Muscle of arm (tissue), 14 donors: ENCODE measurements at places on chromosomes 1 and 21. TPM values are rescaled to one million over a fixed set of nuclear protein-coding genes. Genes with fewer than 3 reads are reported as not detected.

SERPINC1 gene
- polyA plus RNA-seq = 0.91 TPM

DNA sequence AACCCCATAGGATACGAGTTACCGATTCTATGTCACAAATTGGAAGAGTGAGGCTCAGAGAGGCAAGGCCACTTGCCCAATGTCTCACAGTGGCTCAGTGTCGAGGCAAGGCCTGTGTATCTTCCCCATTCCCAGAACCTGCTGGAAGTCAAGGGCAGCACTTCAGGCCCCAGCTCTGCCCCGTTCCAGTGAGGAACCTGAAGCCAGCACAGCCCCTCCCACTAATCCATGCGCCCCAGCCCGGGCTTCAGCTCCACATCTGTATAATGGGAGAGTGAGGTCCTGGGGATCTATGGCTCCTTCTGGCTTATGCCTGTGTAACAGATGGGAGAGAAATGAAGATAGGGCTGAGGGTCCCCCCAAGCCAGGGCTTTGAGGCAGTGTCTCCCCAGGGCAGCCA, 56.3 kb downstream of the CASZ1 start:
- DNase-seq = no peak

- DNase-seq = no peak
Observed at GRCh38 chr1:26477446-26478152, 5.4 kb downstream of the HMGN2 start.

GRCh38 chr1:237249120-237249519, 207.1 kb downstream of the RYR2 start:
- no peak for DNase-seq

CTSE gene
- not detected for polyA plus RNA-seq

DNA sequence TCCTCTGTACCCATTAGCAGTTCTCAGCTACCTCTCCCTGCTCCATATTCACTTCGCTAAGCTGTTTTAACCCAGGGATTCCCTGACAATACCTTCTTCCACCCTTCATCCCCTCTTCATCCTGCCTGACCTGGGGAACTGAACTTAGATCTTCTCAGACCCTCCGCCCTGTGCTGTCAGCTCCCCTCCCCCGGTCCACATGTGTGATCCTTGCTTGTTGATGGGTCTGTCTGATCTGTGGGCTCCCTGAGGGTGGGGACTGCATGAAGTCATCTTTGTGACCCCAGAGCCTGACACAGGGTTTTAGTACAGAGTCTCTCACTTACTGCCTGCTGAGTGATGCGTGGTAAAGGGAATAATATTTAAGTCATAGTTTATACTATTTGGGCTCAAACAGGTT, 11.8 kb downstream of the CHAF1B start:
- no peak for DNase-seq

KCNJ9 gene
- polyA plus RNA-seq = 0.08 TPM

- DNase-seq = no peak
Observed at GRCh38 chr1:100597061-100597741, 59.3 kb downstream of the GPR88 start.

DNA sequence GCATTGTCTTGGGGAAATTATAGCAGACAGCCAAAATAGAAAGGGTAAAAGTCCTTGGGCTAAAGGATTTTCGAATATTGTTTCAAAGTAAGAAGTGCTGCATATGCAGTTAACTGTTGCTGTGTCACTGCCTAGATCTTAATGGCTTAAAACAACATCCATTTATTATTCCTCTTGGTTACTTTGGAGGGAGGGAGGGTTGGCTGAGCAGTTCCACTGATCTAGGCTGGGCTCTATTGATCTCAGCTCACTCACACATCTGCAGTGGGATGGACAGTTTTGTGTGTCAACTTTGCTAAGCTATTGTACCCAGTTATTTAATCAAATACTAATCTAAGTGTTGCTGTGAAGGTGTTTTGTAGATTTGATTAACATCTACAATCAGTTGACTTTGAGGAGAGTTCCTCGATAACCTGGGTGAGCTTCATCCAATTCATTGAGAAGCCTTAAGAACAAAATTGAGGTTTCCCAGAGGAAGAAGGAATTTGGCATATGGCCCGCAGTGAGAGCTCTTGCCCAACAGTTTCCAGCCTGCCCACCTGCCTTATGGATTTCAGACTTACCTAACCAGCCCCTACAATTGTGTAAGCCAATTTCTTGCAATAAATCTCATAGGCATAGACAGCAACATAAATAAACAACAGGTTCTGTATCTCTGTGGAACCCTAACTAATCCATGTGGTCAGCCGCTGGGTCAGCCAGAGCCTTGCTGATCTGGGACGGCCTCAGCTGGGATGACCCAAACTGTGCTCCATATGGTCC, 187.3 kb downstream of the AK5 start:
- no peak for DNase-seq

- no peak for DNase-seq
Observed at GRCh38 chr1:43834280-43835081, 99.1 kb upstream of the ARTN start.

TEDDM1 gene
- not detected for polyA plus RNA-seq

GRCh38 chr1:168923521-168924136, 182.9 kb upstream of the ATP1B1 start:
- DNase-seq = no peak

LCE3D gene
- polyA plus RNA-seq = not detected

DNA sequence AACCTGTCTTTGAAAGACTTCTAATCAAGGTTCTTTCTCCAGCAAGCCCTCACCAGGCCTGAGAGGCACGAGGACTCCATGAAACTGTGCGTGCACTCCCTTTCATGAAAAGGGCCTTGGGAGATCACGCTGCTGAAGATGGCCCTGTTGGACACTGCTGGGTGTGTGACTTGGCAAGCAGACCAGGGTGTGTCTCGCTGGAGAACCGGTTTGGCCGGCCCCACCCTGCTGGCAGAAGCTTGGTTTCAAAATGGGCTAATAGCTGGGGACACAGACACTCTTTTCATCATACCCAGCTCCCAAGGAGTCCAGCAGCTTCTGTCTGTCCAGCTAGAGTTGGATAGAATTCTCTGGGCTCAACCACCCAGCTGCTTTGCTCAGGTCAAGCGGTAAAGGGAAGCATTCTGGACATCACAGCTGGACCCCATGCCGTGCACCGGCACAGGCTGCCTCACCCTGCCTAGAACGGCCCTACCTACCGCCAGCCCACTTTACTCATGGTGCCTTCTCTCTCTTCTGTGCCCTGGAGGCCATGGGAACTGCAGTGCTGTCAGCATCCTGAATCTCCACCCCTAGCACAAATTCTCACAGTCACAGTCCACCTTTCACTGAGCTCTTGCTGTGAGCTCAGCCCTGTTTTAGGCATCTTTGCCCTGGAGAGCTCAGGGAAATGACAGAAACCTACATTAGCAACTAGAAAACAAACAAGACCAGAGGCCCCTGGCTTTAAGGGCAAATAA, 24.6 kb downstream of the PKP1 start:
- DNase-seq = no peak

- DNase-seq = no peak
Observed at GRCh38 chr1:39681294-39681693, 9.4 kb upstream of the NT5C1A start.

PHGDH gene
- 47.4 TPM for polyA plus RNA-seq

DNA sequence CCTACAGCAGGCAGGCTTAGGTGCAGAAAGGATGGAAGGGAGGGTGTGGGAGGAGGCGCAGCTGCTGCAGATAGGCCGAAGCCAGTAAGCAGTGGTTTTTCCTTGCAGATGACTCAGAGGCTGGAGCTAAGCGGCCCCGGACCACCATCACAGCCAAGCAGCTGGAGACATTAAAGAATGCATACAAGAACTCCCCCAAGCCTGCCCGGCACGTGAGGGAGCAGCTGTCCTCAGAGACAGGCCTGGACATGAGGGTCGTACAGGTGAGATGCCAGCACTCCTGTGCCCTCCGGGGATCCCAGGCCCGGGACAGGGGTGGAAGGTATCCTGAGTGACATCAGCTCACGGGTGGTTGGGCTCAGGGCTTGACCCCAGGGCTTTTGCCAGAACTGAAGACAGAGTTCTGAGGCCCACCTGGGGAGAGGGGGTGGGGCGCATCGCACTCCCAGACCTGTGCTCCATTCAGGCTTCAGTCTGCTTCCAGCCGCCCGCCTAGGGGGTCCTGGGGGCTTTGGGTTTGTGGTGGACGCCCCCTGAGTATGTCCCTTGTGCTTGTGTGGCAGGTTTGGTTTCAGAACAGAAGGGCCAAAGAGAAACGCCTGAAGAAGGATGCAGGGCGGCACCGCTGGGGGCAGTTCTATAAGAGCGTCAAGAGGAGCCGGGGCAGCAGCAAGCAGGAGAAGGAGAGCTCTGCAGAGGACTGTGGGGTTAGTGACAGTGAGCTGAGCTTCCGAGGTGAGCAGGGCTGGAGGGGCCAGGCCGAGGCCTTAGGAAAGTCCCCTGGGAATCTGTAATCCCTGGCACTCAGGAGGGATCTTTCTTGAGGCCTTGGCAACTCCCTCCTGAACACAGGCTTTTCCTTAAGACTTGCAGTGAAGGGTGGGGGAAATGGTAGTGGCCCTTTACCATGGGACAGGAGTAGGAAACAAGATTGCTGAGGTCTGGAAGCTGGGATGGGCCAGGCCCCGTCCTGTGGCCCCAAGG, 41.5 kb downstream of the LHX4 start:
- DNase-seq = peak; percentile 49

- no peak for DNase-seq
Observed at GRCh38 chr1:42720868-42721267, 19.2 kb downstream of the CLDN19 start.

DNA sequence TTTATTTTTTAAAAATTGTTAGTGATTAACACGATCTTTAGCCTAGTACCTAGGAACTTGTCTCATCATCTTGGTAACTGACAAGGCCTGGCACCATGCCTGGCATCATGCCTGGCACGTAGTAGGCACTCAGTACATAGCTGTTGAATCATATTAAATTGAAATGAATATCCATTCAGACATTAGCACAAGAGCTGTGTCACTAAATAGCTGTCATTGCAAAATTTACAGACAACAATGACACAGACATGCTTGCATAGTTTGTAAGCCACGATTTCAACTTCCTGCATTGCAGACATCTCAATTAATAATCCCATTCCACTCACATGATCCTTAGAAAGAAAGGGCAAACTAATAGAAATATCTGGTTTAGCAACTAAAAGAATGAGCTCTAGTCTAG, 15.4 kb upstream of the PHACTR4 start:
- no peak for DNase-seq

GRCh38 chr1:75954586-75954985, 22.4 kb upstream of the ASB17 start:
- no peak for DNase-seq

GRCh38 chr1:200445213-200445612, 35.4 kb upstream of the ZNF281 start:
- no peak for DNase-seq

RAB4A gene
- polyA plus RNA-seq = not detected

DNA sequence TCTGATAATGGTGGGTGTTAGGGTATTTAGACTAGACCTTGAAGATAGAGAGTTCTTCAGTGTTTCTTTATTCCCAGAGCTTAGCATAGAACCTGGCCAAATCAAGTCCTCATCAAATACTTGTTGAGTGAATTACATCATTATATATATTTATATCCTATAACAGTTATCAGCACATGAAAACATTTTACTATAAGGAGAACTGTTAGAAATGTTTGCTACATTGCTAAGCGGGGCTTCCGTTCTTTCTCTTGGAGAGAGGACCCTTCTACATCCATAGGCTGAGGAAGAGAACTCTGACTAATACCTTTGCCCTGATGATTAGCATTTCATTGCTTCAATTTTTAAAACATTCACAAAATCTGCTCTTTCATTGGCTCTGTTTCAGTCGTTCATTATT, 66.5 kb upstream of the NBL1 start:
- DNase-seq = no peak

B3GALT2 gene
- 18.4 TPM for polyA plus RNA-seq

DNA sequence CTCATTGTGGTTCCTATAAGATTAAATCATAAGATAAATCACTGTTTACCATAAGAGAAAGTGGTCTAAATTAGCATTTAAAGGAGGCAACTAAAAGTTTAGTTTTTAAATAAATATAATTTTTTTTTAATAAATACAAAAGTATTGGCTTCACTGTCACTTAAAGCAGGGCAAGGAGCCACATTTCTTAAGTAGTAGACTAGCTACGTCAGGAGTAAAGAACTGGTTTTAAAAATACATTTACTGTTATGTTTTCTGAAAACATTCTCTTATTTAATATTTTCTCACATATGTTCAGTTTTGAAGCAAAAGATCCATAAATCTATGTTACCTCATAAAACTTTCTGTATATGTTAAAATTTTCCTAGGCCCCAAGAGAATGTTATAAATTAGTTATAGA, 2.2 kb downstream of the ANGPTL1 start:
- DNase-seq = no peak

- no peak for DNase-seq
Observed at GRCh38 chr1:209420276-209420675, 163.2 kb upstream of the CAMK1G start.
